Activated CD4-positive, alpha-beta T cell treated with anti-CD3 and anti-CD28 coated beads, Interleukin-2, amount 10 ng/mL, durations not matched to agents 7 days and 5 days (primary cell): ENCODE measurements at places on chromosomes 7 and 10. TPM values are rescaled to one million over a fixed set of nuclear protein-coding genes. Genes with fewer than 3 reads are reported as not detected.

The SHTN1 gene
- 0.40 TPM for total RNA-seq

- peak; percentile 51 for DNase-seq
Observed at GRCh38 chr10:103915796-103916195, 2.2 kb downstream of the STN1 start.

DNA sequence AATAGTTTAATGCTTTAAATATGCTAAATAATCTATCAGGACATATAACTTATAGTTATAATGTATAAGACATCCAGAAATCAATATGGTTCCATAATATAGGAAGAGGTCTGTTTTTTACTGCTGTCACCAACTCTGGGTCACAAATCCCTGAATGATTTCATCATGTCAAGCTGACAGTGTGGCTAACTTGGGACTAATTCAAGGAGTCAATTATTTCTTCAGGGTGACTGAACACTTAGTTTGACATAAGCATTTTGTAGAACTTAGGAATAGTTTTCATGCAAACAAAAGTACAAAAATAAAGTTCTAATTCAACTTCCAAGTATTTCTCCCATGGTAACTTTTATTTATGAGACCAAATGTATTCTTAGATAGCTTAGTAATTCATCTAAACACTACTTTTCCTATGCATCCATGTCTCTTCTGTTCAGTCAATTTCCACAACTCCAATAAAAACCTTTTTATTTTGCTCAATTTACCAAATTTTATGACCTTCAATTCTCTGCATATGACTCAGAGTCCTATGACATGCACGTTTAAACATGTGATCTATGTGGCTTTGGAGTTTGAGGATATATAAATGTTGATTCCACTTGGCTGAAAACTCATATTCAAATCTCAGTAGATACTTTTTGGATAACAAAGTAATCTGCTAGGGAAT lies 40.3 kb upstream of the GNAT3 start:
- no peak for DNase-seq

The UNC5B gene
- not detected for total RNA-seq

GRCh38 chr10:24363070-24363469 lies 154.1 kb downstream of the KIAA1217 start:
- no peak for DNase-seq

DNA sequence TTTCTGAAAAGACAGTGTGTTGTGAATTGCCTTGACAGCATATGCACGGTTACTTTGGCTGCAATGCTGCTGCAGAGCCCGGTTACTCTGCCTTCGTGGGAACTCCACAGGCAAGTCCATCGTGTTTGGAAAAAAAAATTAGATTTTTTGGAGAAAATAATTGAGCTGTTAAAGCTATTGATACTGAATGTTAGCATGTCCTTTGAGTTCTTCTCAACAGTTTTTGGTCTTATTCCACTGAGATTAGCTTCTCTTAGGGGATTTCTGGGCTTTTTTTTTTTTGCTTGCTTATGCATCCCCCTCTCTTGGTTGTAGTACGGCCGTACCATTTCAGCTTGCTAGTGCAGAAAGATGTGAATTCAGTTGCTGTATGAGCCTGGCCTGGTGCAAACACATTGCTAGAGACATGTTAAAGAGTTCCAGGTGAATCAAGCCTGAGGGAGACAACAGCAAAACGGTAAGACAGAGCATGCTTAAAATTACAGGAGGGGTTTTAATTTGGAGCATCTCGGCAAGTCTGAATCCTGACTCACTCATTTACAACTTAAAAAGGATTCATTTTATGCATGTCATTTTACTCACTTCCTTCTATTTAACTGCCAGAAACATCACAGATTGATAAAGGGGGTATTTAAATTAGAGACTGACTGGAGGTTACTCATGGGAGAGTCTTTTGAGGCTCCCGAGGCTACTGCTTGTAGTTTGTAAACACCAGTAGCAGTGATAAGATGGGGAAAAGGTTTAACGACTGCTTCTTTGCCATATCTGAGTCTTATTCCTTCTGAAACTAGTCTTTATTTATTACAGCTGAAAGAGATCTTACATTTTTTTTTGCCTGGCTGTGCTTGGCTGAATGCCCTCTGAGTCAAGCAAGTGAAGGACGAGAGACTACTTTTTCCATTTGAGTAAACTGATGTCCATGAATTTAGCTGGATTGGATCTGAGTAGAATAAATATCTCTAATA lies 113.7 kb downstream of the CDK14 start:
- no peak for DNase-seq

GRCh38 chr7:54343511-54343910 lies 198.7 kb upstream of the VSTM2A start:
- DNase-seq = no peak

- no peak for DNase-seq
Observed at GRCh38 chr7:101747053-101747878, 70.2 kb upstream of the CUX1 start.
